Uterus (tissue), 4 donors: ENCODE measurements at places on chromosomes 3 and 15.

GRCh38 chr3:153634683-153635082 lies 472.7 kb downstream of the RAP2B start:
- DNase-seq, result no peak

- no peak for DNase-seq
These were observed 4.7 kb upstream of the DNASE1L3 start for GRCh38 chr3:58215317-58216025.

- DNase-seq, result no peak
These were observed 1.2 kb downstream of the CCDC9B start for GRCh38 chr15:40339621-40339945.

- DNase-seq, result no peak
These were observed 181.7 kb upstream of the SNTN start for GRCh38 chr3:63470745-63471144.

DNA sequence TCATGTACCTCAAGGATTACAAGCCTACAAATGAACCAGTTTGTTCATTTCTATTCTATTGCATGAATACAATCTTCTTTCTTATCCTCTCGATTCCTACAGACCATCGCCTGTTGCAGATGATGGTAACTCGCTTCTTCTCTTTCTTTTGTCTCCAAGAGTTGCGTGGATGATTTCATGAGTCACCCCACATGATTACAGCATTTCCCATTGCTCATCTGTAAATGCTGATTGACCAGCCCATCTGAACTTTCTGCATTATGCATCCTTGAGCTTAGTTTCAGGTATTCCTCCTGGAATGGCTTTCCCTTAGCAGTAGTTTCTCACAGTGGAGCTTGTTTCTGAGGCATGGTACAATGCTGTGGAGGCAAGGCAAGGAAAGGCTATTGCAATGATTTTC lies 109.6 kb upstream of the TOPAZ1 start:
- no peak for DNase-seq

- DNase-seq, result no peak
These were observed 32.3 kb upstream of the TMCO5A start for GRCh38 chr15:37902126-37902525.

GRCh38 chr3:165797551-165797950 lies 39.7 kb downstream of the BCHE start:
- DNase-seq, result peak; percentile 32

- DNase-seq, result peak; percentile 34
These were observed 250.0 kb downstream of the XXYLT1 start for GRCh38 chr3:195020921-195021320.
